Heart right ventricle (tissue), 16 donors: ENCODE measurements at places on chromosomes 16 and 17. TPM values are rescaled to one million over a fixed set of nuclear protein-coding genes. Genes with fewer than 3 reads are reported as not detected.

- no peak for DNase-seq
These were observed 44.3 kb downstream of the XYLT1 start for GRCh38 chr16:17426451-17426850.

DNA sequence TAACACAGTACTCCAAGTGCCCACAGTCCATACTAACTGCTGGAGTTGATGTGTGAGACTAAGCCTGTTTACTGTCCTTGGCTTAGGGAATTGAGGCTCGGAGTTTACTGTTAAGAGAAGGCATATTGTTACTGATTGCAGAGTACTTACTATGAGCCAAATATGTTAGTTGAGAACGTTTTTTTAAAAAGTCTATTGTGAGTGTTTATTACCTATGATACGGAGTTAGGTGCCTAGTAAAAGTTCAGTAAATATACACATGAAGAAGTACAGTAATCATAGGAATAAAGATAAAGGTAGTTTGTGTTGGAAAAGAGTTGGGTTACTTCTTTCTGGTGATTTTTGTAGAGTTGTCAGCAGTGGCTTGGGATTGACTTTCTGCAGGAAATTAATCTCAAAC is 25.4 kb downstream of the ZNRF1 start:
- DNase-seq, result no peak

DNA sequence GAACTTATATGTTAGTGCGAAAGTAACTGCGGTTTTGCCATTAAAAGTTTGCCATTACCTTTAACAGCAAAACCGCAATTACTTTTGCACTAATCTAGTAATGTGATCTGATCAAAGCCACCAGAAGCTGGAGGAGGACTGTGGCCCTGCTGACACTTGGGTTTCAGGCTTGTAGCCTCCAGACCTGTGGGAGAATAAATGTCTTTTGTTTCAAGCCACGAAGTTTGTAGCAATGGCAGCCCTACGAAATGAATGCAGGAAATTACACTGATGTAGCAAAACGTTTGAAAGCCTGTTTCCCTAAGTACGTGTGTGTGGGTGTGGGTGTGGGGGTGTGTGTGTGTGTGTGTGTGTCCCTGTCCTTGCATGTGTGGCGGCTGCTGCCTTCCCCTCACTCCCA is 66.6 kb downstream of the WSB1 start:
- no peak for DNase-seq

The CALB2 gene
- total RNA-seq, result 2.6 TPM

GRCh38 chr16:80924372-80924978 is 82.2 kb downstream of the CMC2 start:
- peak; percentile 50 for DNase-seq

DNA sequence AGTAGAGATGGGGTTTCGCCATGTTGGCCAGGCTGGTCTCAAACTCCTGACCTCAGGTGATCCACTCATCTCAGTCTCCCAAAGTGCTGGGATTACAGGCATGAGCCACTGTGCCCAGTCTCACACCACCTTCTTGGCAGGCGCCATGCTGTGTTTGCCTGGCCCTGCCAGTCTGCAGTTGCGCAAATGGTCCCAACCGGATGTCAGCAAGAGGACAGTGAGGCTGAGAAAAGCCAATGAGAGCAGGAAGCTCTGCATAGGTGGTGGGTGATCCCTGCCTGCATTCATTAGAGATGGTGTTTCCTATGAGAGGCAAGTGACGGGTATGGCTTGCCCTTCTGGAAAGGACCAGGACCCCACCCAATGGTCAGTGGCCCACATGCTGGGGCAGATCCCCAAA is 59.3 kb downstream of the PECAM1 start:
- no peak for DNase-seq

DNA sequence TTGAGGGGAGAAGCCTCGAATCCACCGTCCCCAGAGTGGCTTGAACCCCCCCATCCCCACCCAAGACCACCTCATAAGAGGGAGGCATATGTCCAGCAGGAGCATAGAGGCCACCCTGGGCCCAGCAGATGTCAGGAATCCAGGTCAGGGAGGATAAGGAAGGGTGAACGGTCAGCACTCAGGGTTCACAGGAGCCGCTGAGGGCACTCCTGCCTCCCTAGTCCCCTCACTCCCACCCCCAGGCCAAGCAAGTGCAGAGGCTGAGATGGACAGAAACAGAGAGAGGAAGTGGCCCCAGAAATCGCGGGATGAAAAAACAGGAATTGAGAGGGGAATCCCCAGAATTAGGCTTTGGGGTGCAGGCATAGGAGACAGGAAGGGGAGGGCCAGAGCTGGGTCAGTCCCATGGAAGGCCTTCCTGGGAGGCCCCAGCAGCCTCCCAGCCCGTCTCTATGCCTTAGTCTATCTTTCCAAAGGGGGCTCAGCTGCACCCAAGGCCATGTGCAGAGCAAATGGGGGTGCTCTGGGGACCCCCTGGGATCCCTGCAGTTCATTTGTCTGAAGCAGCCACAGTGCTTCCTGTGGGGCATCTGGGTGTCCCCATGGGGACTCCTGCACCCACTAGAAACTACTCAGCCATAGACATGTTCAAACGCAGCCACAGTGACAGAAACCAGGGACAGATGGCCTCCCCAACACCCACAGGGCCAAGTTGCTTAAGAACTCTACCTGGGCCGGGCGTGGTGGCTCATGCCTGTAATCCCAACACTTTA is 1.7 kb downstream of the CMTM3 start:
- DNase-seq, result no peak

- DNase-seq, result no peak
These were observed 436 bp downstream of the SHPK start for GRCh38 chr17:3635474-3636153.

DNA sequence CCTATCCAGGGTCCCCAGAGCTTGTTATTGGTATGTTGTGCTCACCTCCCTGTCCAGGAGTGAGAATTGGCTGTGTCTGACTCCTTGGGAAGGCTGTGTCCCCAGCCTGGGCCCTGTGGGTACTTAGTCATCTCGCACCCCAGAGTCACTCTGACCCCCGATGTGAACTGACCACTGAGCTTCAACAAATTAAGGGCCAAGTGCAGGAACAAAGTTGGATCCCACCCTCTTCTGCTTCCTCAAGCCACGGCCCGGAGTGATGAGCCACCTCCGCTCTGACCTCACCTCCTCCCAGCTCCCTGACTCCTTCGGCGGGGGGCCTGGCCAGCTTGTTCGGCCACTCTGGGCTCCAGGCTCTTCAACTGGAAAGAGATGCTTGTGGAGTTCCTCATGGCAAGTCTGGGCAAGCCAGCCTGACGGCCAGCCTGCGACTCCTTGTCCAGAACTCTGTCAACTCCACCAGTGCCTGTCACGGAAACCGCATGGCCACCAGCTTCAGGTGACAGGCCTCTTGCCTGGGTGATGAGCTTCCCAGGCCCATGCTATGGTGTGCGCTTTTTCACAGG is 22.3 kb upstream of the MPRIP start:
- no peak for DNase-seq

The NPIPA5 gene
- 2.8 TPM for total RNA-seq

- no peak for DNase-seq
These were observed 28.1 kb downstream of the BANP start for GRCh38 chr16:87979352-87979751.

DNA sequence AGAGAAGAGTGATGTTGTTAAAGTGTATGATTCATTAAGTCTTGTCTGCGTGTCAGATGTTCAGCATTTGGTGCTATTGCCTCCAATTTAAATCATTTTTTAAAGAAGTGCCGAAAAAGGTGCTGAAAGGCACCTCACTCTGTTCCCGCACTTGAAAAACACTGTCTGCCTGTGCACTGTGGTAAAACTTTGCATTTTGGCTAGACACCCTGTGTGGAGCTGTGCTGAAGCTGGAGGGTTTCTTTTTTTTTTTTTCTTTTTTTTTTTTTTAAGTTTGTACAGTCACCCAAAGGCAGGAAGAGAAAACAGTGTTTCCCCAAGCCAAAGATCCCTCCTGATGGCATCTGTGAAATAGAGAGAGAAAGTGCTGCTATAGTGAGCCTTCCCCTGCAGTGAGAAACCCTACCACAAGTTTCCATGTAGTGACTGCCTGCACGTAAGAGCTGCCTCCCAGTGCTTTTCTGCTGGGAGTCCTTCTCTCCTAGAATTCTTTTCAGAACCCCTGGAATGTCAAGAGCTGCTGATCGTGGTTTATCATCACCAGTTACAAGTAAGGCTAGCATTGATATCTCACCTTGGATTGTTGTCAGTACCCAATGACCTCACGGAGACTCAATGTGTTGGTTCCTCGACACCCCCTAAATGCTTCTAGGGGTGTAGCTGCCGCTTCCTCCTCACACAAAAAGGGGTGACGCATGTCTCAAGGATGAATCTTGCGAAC is 116.0 kb upstream of the SOX9 start:
- DNase-seq, result no peak

DNA sequence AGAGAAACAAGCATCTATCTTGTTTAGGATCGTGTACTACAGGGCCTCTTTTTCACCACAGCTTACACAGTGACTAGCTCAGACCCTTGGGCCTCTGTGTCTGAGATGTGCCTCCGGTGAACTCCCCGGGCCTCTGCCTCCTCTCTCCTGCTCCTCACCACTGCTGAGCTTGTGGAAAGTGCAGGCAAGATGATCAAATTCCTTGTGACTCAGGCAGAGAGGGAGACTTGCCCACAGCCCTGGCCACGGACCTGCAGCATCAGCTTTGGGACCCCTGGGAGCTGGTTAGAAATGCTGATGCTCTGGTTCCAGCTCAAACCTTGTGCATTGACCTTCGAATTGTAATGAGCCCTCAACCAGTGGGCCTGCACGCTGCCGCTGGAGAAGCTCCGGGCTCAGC is 79.8 kb downstream of the ZDHHC7 start:
- no peak for DNase-seq

DNA sequence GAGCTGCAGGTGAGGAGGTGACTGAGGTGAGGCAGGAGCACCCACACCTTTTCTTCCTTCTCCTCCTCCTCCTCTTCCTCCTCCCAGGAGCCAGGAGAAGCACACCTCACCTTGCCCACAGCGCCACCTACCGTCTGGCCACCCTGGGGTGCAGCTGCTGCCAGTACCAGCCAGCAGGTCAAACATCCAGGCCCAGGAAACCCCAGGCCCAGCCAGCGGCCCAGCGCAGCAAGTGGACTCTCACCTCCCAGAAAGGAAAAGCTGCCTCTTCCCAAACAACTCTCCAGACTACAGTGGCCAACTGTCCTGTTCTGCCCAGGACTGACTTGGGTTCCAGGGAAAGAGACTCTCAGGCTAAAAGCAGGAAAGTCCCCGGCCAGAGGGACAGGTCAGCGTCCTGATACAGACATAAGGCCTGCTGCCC is 22.7 kb downstream of the PEMT start:
- peak; percentile 85 for DNase-seq

- no peak for DNase-seq
These were observed 26.4 kb downstream of the KIFC3 start for GRCh38 chr16:57775661-57776469.

The PPP1R27 gene
- total RNA-seq, result not detected

DNA sequence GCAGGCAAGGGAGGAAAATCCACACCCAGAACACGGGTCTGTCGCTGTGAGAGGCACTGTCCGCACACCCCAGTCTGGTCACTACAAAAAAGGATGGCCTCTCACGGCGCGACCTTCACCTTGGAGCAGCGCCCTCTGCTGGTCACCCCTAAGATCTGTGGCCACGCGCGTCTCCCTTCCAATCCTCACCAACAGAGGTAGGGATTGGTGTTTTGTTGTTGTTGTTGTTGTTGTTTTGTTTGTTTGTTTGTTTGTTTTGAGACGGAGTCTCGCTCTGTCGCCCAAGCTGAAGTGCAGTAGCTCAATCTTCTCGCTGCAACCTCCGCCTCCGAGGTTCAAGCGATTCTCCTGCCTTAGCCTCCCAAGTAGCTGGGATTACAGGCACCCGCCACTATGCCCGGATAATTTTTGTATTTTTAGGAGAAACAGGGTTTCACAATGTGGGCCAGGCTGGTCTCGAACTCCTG is 15.0 kb upstream of the C17orf58 start:
- peak; percentile 46 for DNase-seq

The KRTAP4-2 gene
- total RNA-seq, result not detected

DNA sequence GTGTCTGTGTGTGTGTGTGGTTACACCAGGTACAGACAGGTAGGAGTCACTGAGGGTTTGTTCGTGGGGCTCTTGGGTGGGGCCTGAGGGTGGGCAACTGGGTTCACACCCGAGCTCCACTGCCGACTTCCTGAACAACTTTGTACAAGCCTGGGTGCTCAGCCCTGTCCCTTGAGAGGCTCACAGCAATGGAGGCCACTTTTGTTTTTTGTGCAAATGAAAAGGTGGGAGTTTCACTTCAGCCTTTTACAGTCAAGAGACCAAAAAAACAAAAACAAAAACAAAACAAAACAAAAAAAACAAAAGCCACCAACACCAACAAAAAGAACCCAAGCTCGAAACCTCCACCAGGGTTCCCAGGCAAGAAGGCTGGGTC is 2.4 kb downstream of the RHBDF2 start:
- DNase-seq, result no peak

The KRTAP9-2 gene
- total RNA-seq, result not detected

GRCh38 chr17:35972945-35973332 is 8.4 kb downstream of the CCL16 start:
- no peak for DNase-seq
